Tibial nerve (tissue), 4 donors: ENCODE measurements at places on chromosomes 16 and 17.

DNA sequence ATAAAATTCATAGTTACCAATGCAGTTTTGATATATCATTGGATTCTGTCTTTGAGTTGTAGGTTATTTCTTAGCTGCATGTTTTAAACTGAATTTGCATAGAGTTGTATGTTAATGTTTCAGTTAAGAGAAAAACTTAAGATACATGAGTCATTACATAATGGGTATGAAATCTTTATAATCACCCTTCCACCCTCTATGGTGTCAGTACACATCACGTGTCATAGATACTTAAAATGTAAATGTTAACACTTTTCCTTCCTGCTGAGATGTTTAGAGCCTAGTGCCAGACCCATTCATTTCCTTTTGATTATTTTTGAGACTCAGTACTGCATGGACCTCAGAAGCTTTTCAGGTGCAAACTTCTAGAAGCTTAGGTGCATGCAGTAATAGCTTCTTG lies 20.5 kb downstream of the ZNF207 start:
- DNase-seq: no peak

- DNase-seq: no peak
Observed at GRCh38 chr17:27906623-27907022, 13.5 kb upstream of the LYRM9 start.

- DNase-seq: no peak
Observed at GRCh38 chr16:53998966-53999522, 287.5 kb downstream of the IRX3 start.

- no peak for DNase-seq
Observed at GRCh38 chr17:17493249-17493985, 2.8 kb downstream of the RASD1 start.

- no peak for DNase-seq
Observed at GRCh38 chr16:3459401-3460090, 16.1 kb downstream of the NAA60 start.

- no peak for DNase-seq
Observed at GRCh38 chr17:66337866-66338485, 35.6 kb downstream of the PRKCA start.

- DNase-seq: no peak
Observed at GRCh38 chr17:12982224-12982623, 35.6 kb downstream of the ELAC2 start.

DNA sequence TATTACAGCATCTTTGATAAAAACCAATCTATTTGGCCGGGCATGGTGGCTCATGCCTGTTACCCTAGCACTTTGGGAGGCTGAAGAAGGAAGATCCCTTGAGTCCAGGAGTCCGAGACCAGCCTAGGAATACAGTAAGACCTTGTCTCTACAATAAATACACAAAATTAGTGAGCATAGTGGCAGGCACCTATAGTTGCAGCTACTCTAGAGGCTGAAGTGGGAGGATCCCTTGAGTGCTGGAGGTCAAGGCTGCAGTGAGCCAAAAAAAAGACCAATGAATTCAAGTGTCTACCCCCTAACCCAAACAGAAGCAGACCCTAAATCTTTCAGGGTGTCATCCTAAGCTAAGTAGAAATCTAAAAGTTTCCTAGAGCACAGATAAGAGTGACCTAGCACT lies 7.3 kb upstream of the MEIOC start:
- no peak for DNase-seq

GRCh38 chr17:3974138-3974687 lies 10.0 kb upstream of the ATP2A3 start:
- DNase-seq: no peak

DNA sequence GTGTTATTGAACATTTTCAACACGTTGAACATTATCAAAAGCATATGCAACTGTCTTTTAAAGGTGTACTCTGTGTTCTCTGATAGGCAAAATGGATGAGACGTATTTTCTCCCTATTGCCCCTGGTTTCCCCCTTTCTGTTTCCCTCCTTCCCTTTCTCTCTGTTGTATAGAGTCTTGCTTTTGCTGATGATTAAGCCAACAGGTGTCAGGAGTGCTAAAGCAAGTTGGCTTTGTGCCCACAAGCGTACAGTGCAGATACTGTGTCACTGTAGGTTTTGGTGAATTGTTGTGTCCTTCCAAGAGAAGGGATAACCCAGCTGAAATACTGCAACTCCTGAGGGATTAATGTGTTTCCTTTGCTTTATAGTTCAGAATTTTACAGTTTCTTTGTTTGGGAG lies 74.4 kb downstream of the COX10 start:
- DNase-seq: no peak

- no peak for DNase-seq
Observed at GRCh38 chr16:86511317-86512161, 1.2 kb downstream of the FOXF1 start.

DNA sequence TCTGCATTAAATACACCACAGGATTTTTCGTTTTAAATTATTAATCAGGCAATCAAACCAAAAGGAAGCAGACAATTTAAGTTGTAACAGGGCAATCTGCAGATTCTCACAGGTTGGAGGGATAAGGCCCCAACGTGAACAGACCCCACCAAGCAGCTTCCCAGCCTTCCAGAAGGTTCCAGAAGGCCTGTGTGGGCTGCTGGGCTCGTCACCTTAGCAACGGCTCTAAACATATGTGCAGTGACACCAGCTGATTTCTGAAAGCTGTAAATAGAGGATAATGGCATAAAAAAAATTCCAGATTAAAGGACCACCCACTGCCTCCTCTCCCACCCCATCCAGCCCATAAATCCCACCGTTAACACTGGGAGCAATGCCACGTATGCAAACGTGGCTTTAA lies 123.8 kb downstream of the ZNF778 start:
- DNase-seq: no peak

DNA sequence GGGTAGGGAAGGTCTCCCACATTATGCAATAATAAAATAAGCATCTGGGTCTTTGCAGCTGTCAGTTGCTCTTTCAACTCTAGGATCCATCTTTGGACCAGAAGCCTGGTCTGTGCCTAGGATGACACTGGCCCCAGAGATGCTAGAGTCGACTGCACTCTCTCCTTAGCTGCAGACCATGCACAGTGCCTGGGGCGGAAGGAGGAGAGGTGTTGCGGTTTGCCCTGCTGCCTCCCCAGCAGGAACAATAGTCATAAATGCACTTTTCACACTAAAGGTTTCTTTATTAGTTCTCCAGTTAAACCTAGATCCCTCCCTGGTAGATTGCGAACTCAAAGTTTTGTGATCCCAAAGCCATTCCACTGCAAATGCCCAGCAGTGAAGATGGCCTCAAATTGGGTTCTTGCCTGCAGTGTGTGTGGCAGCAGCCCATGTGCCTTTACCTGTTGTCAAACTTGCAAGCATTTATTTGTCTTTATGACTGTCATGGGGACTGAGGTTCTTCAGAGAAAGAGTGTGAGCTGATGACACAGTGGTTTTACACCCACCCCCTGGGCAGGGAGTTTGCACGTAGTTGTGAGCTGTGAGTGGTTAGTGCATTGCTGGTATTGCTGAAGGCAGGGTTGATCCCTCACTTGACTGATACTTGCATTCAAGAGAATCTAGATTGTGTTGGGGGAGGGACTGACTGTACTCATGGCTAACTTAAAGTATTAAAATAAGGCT lies 10.3 kb downstream of the ATXN1L start:
- DNase-seq: no peak

DNA sequence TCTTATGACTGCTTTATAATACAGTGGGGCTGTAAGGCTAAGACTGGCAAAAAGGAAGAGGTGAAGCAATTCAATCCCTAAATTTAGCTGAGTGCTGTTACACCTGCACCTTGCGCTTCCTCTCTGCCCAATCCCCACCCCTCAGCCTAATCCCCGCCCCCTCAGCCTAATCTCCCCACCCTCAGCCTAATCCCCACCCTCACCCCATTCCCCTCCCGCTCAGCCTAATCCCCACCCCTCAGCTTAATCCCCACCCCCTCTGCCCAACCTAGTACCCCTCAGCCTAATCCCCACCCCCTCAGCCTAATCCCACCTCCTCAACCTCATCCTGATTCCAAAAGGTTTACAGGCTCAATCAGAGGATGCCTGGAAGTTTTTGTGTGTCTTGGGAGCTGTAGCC lies 155.5 kb downstream of the PMP22 start:
- DNase-seq: no peak

GRCh38 chr17:17957584-17957916 lies 14.7 kb downstream of the TOM1L2 start:
- no peak for DNase-seq

GRCh38 chr17:32315171-32315570 lies 26.8 kb downstream of the C17orf75 start:
- DNase-seq: no peak

DNA sequence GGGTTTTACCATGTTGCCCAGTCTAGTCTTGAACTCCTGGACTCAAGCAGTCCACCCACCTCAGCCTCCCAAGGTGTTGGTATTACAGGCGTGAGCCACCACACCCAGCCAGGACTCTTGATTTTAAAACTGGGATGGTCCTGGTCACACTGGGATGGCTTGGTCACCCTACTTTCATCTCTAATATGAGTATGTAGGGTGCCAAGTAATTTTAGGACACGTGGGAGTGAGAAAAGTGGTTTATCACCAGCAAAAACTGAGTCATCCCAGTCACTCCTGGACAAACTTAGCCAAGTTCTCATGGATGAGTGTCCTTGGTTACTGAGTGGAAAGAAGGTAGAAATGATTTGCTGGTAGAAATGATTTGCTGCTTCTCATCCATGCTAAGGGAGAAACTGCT lies 9.9 kb downstream of the CLEC19A start:
- DNase-seq: no peak

DNA sequence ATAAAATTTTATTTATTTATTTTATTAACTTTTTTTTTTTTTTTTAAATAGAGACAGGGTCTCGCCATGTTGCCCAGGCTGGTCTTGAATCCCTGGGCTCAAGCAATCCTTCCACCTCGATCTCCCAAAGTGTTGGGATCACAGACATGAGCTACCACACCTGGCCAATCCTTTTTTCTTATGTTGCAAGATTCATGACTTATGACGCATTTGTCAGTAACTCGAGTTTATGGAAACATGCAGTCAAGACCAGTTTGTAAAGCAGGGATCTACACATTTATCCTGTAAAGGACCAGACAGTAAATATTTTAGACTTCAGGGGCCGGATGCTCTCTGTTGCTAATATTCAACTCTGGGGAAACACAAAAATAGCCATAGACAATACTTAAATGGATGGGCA lies 9.4 kb upstream of the MAP2K6 start:
- DNase-seq: no peak

DNA sequence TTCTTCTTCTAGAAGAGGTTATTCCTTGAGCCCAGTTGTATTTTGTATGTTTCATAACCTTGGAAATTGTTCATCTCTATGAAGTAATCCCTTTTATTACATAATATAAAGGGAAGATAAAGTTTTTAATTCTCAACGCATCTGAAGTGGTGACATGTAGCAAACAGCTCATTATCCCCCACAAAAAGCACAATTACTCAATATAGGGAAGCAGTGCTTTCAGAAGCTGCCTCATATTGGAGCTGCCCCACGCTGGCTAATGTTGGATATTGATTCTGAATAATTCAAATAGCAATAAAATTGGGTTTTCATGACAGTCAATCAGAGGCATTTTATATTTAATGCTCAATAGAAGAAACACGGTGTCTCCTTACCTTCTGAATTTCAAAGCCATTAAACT lies 604.3 kb upstream of the RBFOX1 start:
- no peak for DNase-seq
